Psoas muscle (tissue), 8 donors: ENCODE measurements at places on chromosomes 2 and 18. TPM values are rescaled to one million over a fixed set of nuclear protein-coding genes. Genes with fewer than 3 reads are reported as not detected.

DNA sequence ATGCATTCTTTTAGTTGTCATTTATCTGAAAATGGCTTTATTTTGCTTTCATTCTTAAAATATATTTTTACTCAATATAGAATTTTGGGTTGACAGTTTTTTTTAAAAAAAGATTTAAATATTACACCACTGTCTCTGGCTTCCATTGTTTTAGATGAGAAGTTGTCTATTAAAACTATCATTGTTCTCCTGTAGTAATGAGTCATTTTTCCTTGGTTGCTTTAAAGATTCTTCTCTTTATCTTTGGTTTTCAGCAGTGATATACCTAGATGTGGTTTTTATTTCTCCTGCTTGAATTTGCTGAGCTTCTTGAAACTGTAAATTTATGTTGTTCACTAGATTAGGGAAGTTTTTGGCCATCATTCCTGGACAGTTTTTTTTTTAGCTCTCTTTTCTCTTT is 26.7 kb upstream of the DLX2 start:
- no peak for DNase-seq

- DNase-seq: peak; percentile 24
Measured at GRCh38 chr2:176002688-176003210, 682 bp upstream of the LNPK start.

GRCh38 chr2:62687636-62688035 is 17.9 kb upstream of the EHBP1 start:
- no peak for DNase-seq

- DNase-seq: no peak
Measured at GRCh38 chr2:34705551-34706247, 1106.6 kb upstream of the FAM98A start.

- no peak for DNase-seq
Measured at GRCh38 chr18:40985436-40985835, 969.6 kb upstream of the PIK3C3 start.

GRCh38 chr2:39642051-39642718 is 23.5 kb upstream of the TMEM178A start:
- no peak for DNase-seq

- peak; percentile 19 for DNase-seq
Measured at GRCh38 chr2:180739070-180739469, 241.3 kb upstream of the UBE2E3 start.

- no peak for DNase-seq
Measured at GRCh38 chr2:120398051-120398995, 52.4 kb downstream of the INHBB start.

DNA sequence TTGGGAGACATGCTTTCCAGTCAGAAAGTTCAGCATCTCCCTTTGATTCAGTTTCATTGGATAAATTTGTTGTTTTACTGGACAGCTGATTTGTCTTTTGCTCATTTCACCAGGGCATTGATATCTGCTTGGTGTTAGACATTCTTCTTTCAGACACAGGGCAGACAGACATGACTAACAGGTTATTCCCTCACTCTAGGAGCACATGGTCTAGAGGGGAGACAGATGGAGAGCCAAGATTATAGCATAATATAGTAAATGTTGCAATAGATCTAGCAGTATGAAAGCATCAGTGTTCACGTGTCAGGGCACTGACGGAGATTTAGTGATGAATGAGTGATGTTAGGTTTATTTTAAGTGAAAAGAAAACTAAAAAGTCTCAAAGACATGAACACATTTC is 187.0 kb upstream of the CYRIA start:
- no peak for DNase-seq

DNA sequence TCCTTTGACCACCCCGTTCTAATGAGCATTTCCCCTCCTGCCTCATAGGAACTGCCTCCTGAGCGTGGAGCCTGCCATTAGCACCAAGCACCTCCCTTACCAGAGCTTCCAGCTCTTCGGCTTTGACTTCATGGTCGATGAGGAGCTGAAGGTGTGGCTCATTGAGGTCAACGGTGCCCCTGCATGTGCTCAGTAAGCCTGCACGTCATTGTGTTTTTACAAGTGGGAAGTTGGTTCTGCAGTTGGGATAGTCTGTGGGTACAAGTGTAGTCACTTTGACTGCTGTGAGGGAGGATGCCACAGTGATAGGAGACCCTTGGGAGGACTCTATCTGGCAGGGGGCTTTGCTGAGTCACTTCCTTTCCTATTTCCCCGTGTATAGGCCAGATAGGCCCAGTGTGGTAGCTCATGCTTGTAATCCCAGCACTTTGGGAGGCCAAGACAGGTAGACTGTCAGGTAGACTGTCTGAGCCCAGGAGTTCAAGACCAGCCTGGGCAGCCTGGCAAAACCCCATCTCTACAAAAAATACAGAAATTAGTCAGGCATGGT is 22.0 kb upstream of the POLR1B start:
- no peak for DNase-seq

GRCh38 chr2:26088038-26088643 is 54.3 kb downstream of the RAB10 start:
- no peak for DNase-seq

GRCh38 chr2:205169464-205169863 is 512.8 kb upstream of the NRP2 start:
- DNase-seq: no peak

DNA sequence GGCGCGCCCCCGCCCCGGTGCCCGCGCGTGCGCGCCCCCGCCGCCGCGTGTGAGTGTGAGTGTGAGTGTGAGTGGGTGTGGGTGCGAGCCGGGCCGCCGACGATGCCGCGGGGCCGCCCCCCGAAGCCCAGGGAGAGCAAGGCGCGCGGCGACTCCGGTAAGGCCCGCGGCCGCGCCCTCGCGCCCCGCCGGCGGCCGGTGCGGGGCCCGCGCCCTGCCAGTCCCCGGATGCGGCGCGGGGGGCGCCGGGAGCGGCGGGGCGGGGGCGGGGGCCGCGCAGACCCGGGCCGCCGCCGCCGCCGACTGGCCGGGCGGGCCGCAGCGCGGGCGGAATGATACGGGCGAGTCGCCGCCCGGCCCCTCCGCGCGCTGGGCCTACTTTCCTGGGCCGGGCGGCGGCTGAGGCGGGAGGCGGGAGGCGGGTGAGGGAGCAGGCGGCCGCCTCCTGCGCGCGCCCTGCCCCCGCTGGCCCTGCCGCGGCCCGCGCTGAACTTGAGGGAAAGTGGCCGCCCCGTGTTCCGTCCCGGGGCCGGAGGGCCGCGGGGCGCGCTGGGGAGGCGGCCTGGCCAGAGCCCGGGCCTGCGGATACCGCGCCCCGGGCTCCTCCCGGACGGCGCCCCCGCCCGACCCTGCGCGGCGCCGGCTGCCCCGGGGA is at the start of gene ZNF236:
Gene ZNF236, plus strand, starts transcription at position 52 of the 655 bp plus-strand sequence. Its CDS starts 51 bp downstream, at position 103.
- DNase-seq: peak; percentile 82

GRCh38 chr2:70310899-70311298 is 9.0 kb upstream of the FAM136A start:
- no peak for DNase-seq

DNA sequence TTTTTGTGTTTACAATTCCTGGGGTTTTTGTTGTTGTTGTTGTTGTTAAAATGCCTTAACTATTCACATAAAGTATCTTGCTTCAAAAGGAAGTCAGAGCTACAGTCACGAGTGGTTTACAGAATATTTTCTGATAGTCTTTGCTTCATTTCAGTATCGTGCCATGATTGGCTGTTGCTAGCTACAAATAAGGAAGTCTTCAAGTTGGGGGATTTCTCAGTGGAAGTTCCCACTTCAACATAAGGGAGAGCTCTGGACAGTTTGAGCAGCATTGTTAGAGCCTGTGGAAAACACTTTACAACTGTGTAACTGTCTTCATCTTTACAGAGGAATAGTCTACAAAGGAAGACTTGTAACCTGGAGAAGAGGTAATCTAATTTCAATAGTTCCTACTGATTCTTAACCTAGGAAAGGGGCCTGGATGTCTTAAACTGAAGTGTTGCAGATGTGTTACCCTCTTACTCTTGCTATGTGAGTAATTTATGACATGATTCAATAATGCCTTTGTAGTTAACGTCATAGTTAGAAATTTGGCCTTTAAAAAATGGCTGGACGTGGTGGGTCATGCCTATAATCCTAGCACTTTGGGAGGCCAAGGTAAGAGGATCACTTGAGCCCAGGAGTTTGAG is 23.4 kb upstream of the TANK start:
- DNase-seq: no peak

DNA sequence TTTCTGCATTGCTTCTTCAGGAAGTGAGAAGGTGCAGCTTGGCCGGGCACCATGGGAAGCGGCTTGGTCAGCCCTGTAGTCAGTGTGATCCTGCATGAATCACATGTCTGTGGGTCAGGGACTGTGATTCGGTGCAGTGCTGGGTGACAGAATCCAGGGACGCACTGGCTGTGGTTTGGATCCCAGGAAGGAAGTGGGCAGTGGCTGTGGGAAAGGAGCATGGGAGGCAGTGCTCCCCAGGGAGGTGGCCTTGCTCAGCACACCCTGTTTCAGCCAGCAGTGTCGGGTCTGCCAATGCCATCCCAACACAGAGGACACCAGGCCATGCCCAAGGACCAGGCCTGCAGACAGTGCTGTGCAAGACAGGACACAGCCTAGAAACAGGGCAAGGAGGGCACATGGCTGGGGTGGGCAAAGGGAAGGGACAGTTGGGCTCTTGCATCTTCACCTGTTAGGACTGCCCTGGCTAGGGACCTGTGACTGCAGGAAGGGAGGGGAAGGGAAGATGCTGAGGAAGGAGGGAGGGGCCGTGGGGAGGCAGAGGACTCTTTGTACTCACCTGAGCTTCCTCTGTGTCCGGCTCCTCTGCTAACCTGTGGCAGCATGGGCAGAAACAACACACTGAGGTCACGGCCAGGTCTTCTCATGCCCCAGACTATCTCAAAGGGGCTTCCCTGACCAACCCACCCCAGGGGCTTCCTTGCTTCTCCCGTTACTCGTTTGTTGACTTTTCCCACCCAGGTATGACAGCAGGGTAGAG is 37.2 kb upstream of the DNMT3A start:
- DNase-seq: peak; percentile 36

DNA sequence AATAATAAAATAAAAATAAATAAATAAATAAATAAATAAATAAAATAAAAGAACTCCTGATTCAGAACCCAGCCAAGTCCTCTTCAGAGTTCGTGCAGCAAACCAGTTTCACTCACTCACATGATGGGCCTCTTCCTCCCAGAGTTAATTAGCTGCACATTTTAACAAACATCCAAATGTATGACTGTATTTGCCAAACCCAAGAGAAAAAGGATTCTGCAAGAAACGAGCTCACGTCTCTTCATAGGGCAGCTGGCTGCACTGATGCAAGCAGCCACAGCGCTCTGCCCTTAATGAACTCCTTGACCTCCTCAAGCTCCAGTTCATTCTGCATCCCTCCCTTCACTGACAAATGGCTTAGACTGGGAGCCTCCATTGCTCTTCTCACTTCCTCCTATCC is 55.1 kb downstream of the MREG start:
- no peak for DNase-seq

DNA sequence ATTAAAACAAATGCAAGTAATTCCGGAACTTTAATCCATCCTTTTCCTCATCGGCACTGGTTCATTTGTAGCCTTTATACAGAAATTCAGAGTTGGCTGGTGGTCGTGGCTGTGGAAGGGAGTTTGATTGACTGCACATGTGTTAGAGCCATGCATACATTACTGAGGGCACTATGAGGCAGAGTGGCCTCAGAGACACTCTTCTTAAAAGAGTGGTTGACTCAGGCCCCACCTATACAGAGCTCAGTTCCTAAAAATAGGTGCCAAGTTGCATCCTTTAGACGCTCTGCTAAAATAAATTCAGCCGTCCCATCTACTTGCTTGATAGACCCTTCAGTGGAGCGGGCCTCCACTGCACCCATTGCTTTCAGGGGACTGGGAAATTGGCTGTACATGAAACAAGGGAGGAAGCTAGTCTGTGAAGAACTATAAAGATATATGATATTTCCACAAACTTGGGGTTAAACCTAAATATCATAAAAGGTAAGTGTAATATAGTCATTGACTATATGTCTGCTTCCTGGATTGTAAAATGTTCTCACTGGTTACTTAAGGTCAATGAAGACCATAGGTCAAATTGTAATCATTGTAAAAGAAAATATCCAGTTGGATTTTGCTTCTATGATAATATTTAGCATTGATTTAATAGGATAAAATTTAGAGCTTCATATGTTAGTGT is 298.9 kb downstream of the XIRP2 start:
- no peak for DNase-seq

GRCh38 chr2:221948076-221948475 is 350.7 kb downstream of the PAX3 start:
- no peak for DNase-seq

DNA sequence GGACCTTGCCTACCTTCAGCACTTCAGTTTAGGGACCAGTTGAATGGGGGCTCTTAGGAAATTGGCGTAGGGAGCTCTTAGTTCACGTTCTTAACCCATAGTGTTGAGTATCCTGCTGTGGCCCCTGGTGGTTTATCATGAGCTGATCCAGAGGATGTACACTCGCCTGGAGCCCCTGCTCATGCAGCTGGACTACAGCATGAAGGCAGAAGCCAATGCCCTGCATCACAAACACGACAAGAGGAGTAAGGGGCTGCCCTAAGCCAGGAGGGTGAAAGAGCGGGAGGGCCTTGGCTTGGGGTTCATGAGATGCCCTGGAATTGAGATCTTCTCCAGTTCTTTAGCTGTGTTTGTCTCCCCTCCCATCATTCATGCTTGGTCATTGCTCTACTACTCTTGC is 2.9 kb downstream of the RETREG2 start:
- DNase-seq: no peak

DNA sequence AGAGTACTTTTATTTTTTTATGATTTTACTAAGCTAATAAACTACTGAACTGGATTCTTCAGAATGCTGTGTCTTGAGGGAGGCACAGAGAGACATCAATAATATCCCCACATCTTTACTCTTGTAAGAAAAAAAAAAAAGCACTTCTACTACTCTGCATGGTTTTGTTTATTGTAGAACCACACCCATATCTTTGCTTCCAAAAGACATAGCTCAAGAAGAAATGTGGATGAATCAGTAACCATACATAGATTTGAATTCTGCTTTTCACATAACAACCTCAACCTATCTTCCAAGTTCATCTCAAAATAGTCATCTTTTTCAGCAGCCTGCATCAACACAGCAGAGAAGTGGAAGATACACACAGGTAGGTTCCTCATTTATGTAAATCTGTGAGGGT is 12.2 kb upstream of the COL5A2 start:
- DNase-seq: no peak

The ALPP gene
- not detected for total RNA-seq

The GAREM2 gene
- total RNA-seq: 5.5 TPM

The GREB1 gene
- total RNA-seq: 1.7 TPM

The TEX51 gene
- total RNA-seq: not detected

The CCL20 gene
- total RNA-seq: 0.92 TPM

The ZSCAN30 gene
- total RNA-seq: 9.0 TPM

The DOCK10 gene
- 2.3 TPM for total RNA-seq

The PHLPP1 gene
- 5.8 TPM for total RNA-seq

The CYTIP gene
- 2.3 TPM for total RNA-seq

The CTNNA2 gene
- total RNA-seq: not detected

The HMSD gene
- total RNA-seq: not detected

The TAF4B gene
- total RNA-seq: 8.3 TPM

The MOCOS gene
- total RNA-seq: 4.8 TPM
